Upper lobe of left lung (tissue), 6 donors: ENCODE measurements at places on chromosomes 6 and 20. TPM values are rescaled to one million over a fixed set of nuclear protein-coding genes. Genes with fewer than 3 reads are reported as not detected.

SNAI1 gene
- 3.9 TPM for total RNA-seq

KATNA1 gene
- 7.2 TPM for total RNA-seq

MOG gene
- total RNA-seq, result not detected

ENPP3 gene
- 0.31 TPM for total RNA-seq

ANKRD60 gene
- not detected for total RNA-seq

TNF gene
- 6.6 TPM for total RNA-seq

CLPSL1 gene
- not detected for total RNA-seq

SAPCD1 gene
- total RNA-seq, result 1.1 TPM

GRCh38 chr20:56153926-56154325 lies 94.6 kb upstream of the MC3R start:
- no peaks in the 10 kb centered on the region for H3K27me3 ChIP-seq
- no peak for DNase-seq
- H3K4me3 ChIP-seq, result no peak overlapping the region
- no peaks in the 10 kb centered on the region for H3K36me3 ChIP-seq
- no peak overlapping the region for H3K27ac ChIP-seq

DNA sequence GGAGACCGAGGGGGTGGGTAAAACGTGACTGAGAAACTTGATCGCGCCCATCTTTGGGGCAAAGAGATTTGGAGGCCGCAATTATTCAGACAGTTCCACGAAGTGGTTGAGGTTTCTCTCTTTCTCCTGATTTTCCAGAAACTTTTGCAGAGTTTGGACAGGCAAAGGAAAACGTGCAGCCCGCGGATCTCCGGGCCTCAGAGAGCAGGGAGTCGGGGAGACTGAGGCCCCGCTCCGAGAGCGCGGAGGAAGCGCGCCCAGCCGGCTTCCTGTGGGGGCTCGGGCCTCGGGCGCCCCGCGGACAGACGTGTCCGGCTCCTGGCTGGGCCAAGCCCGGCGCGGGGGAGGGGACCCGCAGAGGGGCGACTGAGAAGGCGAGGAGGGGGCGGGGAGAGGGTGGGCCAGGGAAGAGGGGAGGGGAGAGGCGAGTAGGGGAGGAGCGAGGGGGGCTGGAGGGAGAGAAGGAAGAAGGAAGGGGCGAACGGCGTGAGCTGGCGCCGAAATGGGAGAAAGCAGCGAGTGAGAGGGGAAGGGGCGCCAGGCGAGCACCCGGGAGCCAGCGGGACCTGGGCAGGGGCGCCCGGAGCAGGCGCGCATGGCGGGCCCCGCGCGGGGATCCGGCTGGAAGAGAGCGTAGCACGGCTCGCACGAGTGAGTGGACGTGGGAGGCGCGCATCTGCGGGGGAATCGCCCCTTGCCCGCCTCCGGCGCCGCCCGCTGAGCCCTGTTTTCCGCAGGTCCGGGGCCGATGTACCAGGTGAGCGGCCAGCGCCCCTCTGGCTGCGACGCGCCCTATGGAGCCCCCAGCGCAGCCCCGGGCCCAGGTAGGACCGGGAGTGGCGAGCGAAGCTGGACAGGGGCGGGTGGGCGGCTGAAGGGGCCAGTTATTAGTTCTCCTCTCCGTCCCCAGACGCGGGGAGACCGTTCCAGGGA lies at the start of gene MDFI:
Gene MDFI, plus strand, starts transcription at position 467 of the 933 bp plus-strand sequence. Its CDS starts 282 bp downstream, at position 749.
- peak within 1 kb of the TSS; percentile 80 for H3K27ac ChIP-seq
- no peak for DNase-seq
- peaks cover 30% of the 10 kb centered on the region for H3K4me1 ChIP-seq
- H3K36me3 ChIP-seq, result no peaks in the 10 kb centered on the region

DNA sequence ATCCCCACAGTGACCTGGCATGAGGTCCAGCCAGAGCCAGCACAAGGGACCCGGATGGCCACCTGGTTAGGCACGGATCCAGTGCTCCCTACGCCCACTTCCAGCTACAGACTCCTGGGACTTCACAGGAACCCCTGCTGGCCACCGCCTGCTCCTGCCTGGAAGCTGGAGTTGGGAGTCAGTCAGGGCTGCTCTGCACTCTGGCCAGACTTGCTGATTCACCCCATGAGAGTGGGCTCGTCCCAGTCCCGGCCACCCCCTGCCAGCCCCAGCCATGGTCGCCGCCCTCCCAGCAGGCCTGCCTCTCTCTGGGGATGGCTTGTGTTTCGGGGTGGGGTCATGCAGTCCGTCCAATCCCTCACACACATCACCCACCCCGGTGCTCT lies 125.8 kb downstream of the DLL1 start:
- no peaks in the 10 kb centered on the region for H3K36me3 ChIP-seq
- H3K4me3 ChIP-seq, result no peak overlapping the region
- H3K27ac ChIP-seq, result no peak overlapping the region
- H3K27me3 ChIP-seq, result no peaks in the 10 kb centered on the region
- no peak for DNase-seq

DNA sequence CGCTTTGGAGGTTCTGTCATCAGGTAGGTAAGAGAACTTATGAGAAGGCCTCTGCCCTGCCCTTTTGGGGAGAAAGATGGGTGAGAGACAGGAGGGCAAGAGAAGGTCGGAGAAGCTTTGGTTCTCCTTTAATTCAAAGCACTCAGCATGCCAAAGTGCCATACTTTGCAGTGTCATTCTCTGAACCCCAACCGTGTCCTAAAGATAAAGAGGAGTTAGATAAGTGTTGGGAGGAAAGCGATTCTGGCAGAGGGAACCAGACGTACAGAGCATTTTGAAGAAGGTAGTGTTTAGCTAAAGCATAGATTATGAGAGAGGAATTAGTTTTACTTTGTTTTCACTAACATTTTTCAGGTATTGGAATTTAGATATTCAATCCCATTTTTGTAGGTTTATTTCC lies 40.3 kb downstream of the NKAIN2 start:
- no peak overlapping the region for H3K27ac ChIP-seq
- no peaks in the 10 kb centered on the region for H3K4me1 ChIP-seq
- no peak for DNase-seq
- H3K4me3 ChIP-seq, result no peak overlapping the region
- no peaks in the 10 kb centered on the region for H3K36me3 ChIP-seq

DNA sequence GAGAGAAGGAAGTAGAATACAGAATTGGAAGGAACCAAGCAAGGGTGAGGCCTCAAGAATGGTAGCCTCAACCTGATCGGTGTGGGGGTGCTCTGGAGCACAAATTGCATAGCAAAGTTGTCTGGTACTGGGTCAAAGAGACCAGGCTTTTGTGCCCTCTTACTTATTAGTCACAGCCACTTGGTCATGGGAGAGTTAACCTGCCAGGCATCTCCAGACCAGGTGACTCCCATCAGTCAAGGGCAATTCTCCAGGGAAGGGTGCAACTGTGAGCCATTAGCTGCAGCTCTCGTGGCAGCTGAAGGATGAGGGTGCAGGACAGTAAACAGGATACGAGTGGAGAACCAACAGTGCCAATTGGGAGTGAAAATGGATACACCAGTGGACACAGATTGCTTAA lies 47.7 kb upstream of the PLCB4 start:
- H3K4me1 ChIP-seq, result no peaks in the 10 kb centered on the region
- no peaks in the 10 kb centered on the region for H3K36me3 ChIP-seq
- no peak for DNase-seq
- no peaks in the 10 kb centered on the region for H3K27me3 ChIP-seq

DNA sequence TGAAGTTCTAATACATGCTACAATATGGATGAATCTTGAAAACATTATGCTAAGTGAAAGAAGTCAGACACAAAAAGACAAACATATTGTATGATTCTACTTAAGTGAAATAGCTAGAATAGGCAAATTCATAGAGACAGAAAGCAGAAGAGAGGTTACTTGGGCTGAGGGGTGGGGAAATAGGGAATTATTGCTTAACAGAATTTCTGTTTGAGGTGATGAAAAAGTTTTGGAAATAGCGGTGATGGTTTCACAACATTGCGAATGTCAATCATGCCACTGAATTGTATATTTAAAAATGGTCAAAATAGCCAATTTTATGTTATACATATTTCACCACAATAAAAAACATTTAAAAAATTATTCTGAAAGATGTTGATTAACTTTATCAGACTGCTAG lies 6.1 kb downstream of the SLC26A8 start:
- no peaks in the 10 kb centered on the region for H3K4me1 ChIP-seq
- DNase-seq, result no peak
- no peak overlapping the region for H3K4me3 ChIP-seq
- H3K36me3 ChIP-seq, result no peaks in the 10 kb centered on the region
- H3K27me3 ChIP-seq, result no peaks in the 10 kb centered on the region
- H3K27ac ChIP-seq, result no peak overlapping the region

- H3K4me1 ChIP-seq, result peaks cover 6% of the 10 kb centered on the region
- H3K4me3 ChIP-seq, result no peak overlapping the region
- H3K27ac ChIP-seq, result no peak overlapping the region
- no peaks in the 10 kb centered on the region for H3K27me3 ChIP-seq
Observed at GRCh38 chr6:42916288-42916687, 435 bp downstream of the PTCRA start.

DNA sequence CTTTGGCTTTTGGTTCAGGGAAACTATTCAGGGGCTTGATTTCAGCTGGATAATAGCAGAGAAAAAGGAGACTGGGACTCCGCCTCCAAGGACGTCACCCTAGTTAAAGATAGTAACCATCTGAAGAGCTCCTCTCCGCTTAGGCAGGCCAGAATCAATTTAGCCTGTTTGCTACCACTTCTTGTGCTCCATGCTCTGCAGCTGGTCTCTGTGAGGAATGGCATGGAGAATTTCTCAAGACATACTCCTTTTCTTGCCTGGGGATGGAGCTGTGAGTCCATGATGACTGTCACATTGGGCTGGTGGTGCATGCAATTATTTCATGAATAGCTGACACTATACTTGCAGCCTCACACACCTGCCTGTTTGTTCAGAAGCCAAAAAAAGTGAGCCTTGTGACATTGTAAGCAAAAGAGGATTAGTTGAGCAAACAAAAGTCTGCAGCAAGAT lies 61.4 kb downstream of the TXLNB start:
- H3K4me1 ChIP-seq, result no peaks in the 10 kb centered on the region
- no peaks in the 10 kb centered on the region for H3K36me3 ChIP-seq
- no peak for DNase-seq

DNA sequence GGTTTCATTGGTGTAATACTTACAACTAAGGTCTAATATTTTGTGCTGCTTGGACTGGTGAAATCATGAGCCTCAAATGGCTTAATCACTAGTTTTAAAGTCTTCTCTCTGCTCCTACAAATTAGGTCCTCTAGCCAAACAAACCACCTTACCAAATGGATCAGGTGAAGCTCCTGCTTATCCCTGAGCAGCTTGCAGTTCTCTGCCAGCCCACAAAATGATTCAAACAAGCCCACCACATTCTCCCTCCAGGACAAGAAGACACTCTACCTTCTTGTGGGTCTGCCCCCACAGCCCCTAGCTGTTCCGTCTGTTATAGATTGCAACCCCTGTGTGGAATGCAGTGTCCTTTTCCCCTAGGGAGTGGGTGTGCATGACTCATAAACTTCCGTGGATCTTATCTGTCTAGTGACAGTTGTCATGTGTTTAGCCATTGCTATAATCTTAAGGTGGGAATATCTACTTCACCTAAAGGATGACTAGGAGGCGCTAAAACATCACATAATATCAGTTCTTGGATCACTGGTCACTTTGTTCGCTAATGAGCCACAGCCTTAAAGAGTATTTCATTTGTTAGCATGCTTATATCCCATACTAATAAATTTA lies 940.5 kb upstream of the MANEA start:
- no peak for DNase-seq
- no peaks in the 10 kb centered on the region for H3K27me3 ChIP-seq
- H3K27ac ChIP-seq, result no peak overlapping the region
- H3K4me1 ChIP-seq, result no peaks in the 10 kb centered on the region

DNA sequence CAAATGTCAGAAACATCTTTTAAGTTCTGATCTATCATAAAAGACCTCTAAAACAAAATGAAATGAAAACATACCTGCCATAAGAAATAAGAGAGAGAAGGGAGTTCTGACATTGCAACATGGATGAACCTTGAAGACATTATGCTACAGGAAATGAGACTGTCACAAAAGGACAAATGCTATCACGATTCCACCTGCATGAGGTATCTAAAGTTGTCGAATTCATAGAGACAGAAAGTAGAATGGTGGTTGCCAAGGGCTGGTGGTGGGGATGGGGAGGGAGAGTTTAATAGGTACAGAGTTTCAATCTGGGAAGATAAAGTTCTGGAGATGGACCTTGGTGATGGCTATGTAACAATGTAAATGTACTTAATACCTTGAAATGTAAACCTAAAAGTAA lies 3.3 kb downstream of the EZR start:
- no peaks in the 10 kb centered on the region for H3K36me3 ChIP-seq
- H3K4me1 ChIP-seq, result peaks cover 46% of the 10 kb centered on the region
- no peaks in the 10 kb centered on the region for H3K27me3 ChIP-seq
- no peak for DNase-seq

DNA sequence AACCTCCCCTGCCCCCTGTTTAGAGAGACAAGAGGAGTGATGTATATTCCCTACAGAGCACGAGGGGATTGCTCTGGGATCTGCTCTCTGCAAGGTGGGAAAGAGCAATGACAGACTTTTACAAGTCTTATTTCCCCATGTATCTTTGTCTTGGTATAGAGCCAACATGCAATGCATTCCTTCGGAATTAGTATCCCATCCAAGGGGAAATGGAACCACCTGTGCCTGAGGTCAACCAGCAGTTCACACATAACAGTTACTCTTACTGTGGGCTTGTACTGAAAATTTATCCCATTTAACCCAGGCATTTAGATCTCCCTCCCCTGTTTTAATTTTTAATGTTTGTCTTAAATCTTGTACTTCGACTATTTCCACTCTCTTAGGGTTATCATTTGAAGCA lies 250.4 kb downstream of the C6orf118 start:
- no peaks in the 10 kb centered on the region for H3K27me3 ChIP-seq
- no peaks in the 10 kb centered on the region for H3K36me3 ChIP-seq
- no peaks in the 10 kb centered on the region for H3K4me1 ChIP-seq
- no peak overlapping the region for H3K27ac ChIP-seq
- no peak for DNase-seq

DNA sequence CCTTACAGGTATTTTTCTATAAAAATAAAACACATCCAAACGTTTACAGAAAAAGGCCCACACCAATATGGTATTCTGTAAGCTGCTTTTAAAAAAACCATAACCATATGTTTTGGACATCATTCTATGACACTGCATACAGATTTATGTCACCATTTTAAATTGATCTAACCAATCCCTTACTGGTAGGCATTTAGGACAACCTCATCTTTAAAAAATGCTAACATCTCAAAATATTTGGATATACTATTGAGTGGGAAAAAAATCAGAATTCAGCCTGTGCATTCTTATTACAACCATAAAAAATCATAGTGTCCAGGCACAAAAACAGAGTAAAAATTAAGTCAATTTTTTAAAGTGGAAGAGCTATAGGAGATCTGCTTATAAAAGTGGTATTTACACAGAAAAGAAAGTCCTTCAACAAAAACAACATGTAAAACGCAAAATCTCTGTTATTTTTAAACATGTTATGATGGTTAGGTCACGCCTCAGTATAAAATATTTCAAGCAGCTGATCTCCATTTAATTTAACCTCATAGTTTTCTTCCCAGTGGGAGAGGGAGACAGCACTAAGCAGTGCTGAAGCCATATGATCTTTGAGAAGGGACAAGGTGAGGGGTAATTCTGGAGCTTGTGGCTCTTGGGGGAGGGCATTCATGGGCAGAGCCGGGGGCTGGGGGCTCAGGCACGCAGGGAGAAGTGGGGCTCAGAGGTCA lies 21.2 kb downstream of the TRAM2 start:
- H3K4me3 ChIP-seq, result no peak overlapping the region
- no peaks in the 10 kb centered on the region for H3K27me3 ChIP-seq
- H3K27ac ChIP-seq, result no peak overlapping the region
- no peak for DNase-seq
- H3K4me1 ChIP-seq, result peaks cover 40% of the 10 kb centered on the region
